Activated CD4-positive, alpha-beta T cell treated with anti-CD3 and anti-CD28 coated beads, Interleukin-2, amount 50 U/mL, for 48 hours (primary cell): ENCODE measurements at places on chromosomes 7 and 10.

DNA sequence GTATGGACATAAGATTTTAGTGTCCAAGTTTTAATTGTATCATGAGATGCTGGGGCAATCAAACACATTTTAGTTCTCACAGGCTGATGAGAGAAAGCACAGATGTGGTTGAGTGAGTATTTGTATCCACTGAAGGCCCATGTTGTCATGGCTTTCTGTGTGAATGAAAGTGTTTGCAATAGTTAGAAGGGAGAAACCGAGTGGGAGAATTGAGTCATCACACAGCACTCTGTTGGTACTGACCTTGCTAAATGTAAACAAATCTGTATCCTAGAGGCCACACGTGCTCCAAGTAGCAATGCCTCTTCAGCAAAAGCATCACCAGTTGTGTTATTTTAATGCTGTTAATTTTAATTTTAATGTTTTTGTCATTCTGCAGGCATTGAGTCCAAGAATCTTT lies 121.2 kb downstream of the EMX2 start:
- DNase-seq: no peak

DNA sequence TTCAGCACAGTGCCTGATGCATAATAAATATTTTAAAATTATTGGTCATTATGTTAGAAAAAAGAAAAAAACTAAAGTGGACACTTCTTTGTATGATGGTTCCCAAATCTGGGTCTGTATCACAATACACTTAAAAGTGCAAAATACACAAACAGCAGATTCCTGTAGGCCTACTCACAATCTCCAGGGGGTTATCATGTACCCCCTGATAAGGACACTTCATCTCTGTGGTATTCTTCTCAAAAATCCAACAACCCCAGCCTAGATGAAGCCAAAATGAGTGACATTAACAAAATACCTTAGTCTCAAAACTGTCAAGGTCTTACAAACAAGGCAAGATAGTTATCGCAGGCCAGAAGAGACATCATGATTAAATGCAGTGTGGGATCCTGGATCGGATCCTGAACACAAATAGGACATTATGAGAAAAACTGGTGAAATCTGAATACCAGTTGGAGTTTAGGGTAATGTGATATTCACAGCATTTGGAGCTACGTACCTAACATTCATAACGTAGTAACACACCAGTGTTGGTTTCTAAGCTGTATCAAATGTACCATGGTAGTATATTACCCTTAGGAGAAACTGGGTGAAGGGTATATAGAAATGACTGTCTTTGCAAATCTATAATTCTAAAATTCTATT lies 45.2 kb downstream of the NSUN6 start:
- DNase-seq: no peak

DNA sequence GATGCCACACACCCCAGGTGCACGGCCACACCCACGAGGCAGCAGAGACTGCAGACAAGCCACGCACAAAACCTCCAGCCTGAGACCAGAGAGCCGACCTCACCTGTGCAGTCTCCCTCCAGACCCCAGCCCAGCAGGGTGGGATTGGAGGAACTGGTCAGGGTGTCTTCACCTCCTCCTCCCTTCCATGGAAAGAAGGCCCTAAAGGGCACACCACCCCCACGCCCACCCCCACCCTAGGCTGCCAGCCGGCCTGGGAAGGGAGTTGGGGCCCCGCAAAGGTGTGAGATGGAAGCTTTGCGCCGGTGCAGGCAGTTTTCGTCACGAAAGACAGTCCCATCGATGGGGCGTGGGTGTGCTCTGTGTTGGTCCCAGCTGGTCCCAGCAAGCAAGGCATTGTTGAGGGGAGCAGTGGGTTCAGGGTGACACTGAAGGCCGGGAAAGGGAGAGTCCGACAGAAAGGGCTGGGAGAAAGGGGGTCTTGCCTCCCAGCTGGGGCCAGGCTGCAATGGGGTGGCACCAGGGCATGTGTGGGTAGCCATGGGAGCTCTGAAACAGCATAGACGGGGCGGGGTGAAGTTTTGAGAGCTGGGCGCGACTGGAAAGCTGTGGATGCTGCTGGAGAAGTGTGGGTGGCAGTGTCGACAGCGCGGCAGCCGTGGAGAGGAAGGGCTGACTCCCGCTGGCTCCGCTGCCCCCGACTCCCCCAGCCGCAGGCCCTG lies 349.2 kb downstream of the GLRX3 start:
- DNase-seq: no peak

GRCh38 chr10:132644527-132645246 lies 107.1 kb downstream of the INPP5A start:
- DNase-seq: no peak

DNA sequence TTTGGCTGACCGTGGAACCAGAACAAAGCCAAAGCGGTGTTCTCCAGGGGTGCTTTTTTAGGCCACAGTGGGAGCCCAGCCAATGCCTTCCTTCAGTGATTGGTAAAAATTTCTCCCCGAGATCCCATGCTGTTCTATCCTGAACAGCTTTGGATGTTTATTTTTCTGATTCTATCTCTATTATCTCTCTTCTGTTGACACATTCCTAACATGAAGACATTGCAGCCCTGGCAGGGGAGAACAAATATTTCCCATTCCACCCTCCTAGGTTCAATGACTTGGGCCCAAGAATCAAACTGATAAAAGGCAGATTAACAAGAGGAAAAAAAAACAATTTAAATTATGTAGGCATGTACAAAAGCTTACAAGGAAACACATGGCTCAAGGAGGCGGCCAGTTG lies 162.7 kb downstream of the PFKFB3 start:
- no peak for DNase-seq
